Astrocyte (in vitro differentiated cells and primary cell): ENCODE measurements at places on chromosomes 13 and 19.

DNA sequence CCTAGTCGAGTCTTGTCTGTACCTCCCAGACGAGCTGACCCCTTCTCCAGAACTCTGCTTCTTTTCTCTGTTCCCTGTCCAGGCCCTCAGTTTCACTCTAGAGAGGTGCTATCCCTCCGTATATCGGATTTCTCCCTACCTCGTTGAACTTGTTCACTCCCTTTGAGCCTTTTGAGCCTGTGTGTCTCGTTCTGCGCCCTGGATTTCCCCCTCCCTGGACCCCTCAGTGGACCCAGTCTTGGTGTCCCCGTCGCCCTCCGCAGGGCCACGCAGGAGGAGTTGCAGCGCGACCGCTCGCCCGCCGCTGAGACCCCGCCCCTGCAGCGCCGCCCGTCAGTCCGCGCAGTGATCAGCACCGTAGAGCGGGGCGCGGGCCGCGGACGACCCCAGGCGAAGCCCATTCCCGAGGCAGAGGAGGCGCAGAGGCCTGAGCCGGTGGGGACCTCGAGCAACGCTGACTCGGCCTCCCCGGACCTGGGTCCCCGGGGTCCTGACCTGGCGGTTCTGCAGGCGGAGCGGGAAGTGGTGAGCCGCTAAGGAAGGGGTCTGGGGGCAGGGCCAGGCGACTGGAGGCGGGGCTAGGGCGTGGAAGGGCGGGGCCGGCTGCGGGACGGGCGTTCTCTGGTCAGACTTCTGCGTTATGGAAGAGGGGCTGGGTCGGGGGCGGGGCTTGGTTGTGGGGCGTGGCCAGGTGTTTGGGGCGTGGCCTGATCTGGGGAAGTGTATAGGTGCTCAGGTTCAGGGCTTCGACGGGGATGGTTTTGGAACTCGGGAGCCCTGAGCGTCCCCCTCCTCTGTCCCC lies 5.5 kb downstream of the EPS8L1 start:
- peak; percentile 12 for DNase-seq

- no peak for DNase-seq
Observed at GRCh38 chr19:44748426-44749254, at the start of gene BCL3. TSS of gene BCL3 (plus strand) at chr19:44748708. CDS start at chr19:44748791, 83 bp downstream.

DNA sequence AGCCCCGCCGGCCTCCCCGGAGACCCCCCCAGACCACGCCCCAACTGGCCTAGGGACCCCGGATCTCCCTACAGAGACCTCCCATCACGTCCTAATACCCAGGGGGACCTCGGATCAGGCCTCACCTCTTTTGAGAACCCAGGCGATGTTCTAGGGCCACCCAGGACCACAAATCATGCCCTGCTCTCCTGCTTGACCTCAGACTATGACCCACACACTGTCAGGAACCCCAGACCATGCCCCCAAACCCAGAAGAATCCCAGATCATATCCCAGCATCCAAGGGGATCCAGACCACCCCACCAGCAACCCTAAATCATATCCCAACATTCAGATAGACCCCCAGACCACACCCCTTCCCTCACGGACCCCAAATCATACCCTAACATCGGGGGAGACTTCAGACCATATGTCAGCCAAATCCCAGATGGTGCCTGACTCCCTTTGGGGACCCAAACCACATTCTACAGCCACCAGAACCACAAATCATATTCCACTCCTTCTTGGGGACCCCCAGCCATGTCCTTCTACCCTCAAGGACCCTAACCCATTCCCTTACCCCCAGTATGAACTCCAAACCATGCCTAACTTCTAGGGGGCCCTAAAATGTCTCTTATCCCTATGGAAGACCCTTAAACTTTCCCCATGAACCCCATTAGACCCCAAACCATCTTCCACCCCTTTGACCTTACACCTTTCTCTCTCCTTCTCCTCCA lies 611 bp upstream of the LRFN1 start:
- DNase-seq = no peak

GRCh38 chr13:27016875-27017274 lies 154.7 kb downstream of the USP12 start:
- no peak for DNase-seq

DNA sequence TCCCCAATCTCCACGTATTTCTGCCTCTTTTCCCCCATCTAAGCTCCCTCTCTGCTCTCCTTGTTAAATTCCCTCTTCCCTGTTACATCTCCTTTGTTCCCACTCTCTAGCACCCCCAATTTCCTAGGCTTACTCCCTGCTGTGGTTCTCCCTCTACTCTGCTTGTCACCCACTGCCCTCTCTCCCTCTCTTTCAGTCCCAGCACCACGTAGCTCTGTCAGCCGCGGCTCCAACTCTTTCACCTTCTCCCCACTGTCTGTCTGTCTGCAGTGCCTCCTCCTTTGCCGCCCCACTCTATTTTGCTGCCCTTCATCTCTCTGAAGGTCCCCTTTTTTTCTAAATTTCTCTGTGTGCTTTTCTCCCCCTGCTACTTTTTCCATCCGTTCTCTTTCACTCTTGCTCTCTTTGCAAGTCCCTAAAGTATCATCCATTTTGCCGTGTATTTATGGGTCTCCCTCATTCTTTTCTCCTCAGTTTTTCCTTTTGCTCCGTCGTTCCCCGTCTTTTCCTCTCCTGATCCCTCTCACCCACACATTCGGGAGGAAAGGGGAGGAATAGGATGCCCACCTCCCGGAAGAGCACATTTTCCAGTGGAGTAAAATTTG lies 937 bp downstream of the ZNF841 start:
- DNase-seq = no peak

- DNase-seq = no peak
Observed at GRCh38 chr19:16791942-16792341, 37.3 kb upstream of the SIN3B start.
